ENCODE measurements at places on chromosomes 4 and X.

GRCh38 chr4:66376921-66377320 lies 706.6 kb upstream of the EPHA5 start:
- DNase-seq = no peak

GRCh38 chrX:42219231-42219630 lies 295.9 kb upstream of the CASK start:
- DNase-seq = no peak

DNA sequence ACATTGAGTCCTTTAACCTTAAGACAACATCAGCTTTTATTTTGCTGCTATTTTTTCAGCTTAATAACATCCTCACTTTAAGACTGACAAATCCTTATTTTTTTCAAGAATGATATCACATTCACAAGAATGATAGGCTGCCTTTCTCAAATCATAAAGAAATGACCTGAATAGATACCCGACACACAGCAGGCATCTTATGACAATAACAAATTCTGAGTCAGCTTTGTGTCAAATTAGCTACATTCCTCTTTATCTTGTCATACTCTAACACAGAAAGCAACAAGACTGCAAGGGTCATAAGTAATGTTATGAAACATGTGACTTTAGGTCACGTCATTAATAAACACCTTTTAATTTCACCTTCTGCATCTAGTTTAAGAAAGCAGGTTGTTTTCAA lies 2387.6 kb downstream of the PCDH7 start:
- no peak for DNase-seq

DNA sequence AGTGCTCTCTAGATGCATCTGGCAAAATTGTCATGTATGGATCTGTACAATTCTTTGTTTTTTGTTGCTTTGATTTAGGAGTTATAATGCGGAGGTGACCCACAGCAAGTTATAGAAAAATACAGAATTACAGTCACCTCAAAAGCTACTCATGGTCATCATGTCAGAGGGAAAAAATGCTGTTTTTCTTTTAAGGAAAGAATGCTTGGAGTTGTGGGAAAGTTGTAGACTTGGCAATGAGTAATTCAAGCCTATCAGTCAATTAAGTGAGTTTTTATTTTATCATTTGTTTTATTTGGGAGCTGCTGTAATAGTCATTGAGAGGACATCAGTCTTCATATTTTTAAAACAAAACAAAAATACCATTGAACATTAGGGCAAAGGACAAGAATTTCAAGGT lies 16.4 kb downstream of the FHL1 start:
- DNase-seq = no peak

DNA sequence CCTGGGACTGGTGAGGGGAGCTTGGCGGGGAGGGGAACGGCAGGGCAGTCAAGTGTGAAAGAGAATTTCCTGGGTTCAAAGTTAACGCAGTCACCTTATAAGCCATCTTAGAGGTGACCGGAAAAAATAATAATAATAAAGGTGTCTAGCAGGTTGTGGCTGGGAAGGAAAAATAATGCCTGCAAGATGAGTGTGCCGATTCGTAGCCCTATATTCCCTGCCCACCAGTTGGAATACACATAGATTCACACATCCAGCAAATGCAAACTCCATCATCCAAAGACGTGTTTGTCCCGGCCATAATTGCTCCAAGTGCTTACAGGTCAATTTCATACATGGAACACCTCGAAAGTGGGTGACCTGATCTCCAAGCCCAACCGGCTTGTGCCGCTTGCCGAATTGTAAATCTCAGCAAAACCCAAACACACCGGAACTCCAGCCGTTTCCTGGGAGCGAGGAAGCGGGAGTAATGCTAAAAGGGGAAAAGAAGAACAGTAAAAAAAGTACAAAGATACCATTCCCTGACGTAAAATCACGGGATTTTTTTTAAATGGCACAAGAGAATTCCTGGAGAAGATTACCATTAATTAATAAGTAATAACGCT lies 1.3 kb upstream of the FAT1 start:
- no peak for DNase-seq

DNA sequence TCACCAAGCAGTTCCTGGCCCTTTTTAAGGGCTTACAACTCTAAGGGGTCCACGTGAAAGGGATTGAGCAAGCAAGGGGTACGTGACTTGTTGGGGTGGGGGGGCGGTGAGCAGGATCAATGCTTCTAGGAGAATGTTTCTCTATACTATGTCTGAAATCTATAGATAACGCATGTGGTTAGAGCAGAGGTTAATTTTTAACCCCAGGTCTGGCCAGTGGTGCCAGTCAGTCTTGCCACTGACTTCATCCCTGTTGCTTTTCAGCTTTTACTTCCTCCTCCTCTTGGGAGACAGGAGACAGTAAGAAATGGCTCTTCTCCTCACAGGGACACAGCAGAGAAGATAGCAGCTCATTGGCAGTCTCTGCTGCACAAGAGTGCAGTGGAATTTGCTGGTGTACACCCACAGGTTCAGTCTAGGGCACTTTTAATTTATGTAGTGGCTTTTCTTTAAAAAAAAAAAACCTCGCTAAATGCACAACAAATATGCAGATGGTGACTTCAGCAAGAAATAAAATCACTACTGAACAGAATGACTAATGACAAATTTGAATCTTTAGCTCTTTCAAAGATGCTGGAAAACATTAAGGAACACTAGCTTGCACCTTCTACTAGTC lies 190.5 kb downstream of the CCNG2 start:
- no peak for DNase-seq

DNA sequence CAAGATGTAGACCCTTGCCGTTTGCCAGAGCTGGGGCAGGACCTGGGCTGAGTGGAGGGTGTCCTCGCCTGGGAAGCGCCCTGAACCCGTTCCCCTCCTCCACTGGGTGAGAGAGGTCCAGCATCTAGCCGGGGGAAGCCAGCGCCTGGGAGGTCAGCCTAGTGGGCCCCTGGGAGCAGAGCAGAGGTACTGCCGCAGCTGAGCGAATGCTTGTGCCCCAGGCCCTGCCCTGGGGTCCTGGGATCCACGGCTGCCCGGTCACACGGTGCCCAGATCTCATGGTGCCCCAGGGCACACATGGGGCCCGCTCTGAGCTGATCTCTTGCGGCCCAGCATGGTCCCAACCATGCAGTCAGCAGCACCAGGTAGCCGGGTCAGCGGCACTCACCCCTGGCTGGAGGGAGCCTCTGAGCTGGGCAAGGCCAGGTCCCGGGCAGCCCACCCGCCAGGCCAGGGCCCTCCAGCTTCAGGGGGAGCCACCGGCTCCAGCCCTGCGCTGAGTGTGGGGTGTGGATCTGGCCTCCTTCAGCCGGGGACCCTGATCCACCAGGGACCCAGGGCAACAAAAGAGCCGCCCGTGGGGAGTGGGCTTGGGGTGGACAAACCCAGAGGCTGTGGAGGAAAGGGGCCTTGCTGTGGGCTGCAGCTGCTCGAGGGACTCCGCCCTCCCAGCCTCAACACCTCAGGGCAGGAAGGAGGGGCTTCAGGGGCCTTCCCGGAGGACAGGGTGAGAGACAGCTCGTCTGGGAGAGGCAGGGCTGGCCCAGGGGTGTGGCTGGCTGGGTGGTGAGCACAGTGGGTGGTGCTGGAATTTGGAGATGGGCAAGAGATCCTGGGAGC lies 4.1 kb upstream of the CPLX1 start:
- DNase-seq = no peak

GRCh38 chrX:103488332-103488731 lies 31.0 kb downstream of the RAB40A start:
- no peak for DNase-seq

- no peak for DNase-seq
These were observed 282.2 kb upstream of the SLIT2 start for GRCh38 chr4:19969492-19969891.

GRCh38 chr4:3317011-3317655 lies 24.3 kb downstream of the RGS12 start:
- no peak for DNase-seq

- DNase-seq = no peak
These were observed 44.1 kb upstream of the SEC24B start for GRCh38 chr4:109389369-109390114.

GRCh38 chrX:100447655-100448397 lies 37.8 kb upstream of the PCDH19 start:
- no peak for DNase-seq

- DNase-seq = no peak
These were observed 32.9 kb upstream of the STX18 start for GRCh38 chr4:4574792-4575191.

DNA sequence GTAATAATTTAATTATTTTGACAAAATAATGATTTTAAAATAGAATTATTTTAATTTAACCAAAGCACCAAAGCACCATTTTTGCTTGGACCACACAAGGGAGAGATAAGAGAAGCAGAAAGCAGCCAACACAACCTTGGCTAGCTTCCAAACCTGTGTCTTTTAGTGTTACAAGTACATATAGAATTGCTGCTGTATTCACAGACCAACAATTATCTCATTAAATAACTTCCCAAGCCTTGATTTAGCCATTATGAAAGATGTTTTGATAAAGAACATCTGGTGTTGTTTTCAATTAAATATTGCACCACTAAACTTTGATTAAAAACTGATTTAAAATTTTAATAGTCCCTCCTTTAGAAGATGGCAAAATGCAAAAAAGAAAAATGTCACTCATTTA lies 14.0 kb upstream of the IGFBP7 start:
- DNase-seq = no peak

GRCh38 chr4:176920694-176921093 lies 128.0 kb upstream of the VEGFC start:
- no peak for DNase-seq

DNA sequence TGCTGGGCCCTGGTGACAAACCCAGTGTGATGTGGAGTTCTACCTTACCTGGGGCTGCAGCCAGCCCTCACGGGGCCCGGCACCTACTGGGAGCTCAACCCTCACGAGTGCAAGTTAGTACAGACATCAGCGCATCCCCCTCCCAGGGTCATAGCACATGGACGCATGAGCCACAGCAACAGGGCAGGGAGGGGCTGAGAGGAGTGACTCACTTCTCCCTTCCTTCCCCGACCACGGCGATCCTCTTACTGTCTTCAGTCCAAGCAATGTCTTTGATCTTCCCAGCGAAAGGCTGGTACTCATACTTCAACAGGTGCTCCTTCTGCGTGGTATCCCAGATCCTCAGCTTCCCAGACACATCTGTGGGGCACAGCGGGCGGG lies 17.8 kb downstream of the WDR1 start:
- peak; percentile 39 for DNase-seq

DNA sequence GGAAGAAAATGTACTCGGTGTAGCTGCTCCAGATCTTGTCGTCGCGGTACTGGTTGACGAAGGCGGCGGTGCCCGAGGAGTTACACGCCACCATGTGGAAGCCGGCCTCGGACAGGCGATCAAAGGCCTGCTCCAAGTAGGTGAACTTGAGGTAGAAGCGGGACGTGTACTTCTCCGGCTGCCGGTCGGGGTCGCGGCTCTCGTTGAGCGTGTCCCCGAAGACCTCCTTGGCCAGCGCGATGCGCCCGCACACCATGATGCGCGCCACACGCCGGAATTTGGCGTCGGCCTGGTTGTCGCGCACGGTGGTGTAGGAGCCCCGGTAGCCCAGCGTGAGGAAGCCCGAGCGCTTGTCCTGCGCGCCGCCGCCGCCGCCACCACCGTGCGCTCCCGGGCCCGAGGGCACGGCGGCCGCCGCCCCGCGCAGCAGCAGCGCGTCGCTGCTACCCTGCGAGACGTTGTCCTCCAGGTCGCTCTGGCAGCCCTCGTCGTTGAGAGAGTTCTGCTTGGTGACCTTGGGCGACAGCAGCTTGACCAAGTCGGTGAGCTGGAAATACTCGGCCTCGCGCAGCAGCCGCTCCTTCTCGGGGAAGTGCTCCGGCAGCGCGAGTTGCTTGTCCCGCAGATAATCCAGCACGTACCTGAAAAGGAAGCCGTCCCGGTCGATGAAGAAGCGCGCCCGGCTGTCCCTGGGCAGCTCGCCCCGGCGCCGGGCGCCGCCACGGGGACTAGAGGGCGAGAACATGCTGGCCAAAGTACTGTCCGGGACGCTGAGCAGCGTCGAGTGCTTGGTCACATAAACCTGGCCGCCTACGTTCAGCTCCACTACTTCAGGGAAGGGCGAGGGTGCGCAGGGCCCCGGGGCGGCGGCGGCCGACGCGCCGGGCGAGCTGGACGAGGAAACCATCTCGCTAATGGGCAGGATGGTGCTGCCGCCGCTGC lies 775 bp downstream of the KCTD8 start:
- no peak for DNase-seq

DNA sequence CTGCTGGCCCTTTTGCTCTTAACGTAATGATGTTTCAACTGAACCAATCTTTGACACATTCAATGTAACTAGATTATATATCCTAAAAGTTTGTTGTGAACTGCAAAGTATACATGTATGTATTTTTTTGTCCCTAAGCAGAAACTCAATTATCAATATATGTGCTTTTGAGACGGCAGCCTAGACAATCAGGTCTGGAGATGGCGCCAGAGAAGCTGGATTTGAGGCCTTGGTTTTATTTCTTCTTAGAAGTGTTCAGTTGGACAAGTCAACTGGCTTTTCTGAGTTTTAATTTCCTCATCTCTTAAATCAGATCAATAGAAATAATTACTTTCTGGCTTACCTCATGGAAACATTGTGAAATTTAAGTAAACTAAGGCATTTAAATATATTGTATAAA lies 62.5 kb downstream of the DCAF8L1 start:
- no peak for DNase-seq

DNA sequence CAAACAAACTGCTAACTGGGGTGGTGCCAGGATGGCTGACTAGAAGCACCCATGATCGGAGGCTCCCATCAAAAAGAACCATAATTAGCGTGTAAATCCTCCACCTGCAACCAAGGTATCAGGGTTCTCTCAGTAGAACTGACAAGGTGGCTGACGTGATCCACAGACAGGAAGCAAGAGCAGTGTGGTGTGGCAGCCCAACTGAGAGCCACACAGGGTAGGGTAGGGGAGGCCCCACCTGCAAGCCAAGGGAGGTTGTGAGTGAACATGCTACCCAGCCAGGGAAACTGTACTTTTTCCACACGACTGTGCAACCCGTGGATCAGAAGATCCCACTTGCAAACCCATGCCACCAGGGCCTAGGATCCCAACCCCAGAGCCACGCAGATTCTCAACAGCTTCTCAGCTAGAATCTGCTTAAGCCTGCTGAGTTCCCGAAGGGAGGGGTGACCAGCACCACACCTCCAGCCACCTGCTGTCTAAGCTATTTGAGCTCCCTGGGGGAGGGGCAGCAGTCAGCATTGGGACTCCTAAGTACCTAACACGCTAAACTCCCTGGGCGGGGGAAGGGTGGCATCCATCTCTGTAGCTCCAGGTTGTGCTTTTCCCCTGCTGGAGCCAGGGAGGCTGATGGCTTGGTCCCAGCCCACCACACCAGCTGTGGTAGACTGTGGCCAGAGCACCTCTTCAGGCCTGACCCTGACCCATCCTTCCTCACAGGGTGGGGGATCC lies 425.1 kb downstream of the GPM6A start:
- no peak for DNase-seq

DNA sequence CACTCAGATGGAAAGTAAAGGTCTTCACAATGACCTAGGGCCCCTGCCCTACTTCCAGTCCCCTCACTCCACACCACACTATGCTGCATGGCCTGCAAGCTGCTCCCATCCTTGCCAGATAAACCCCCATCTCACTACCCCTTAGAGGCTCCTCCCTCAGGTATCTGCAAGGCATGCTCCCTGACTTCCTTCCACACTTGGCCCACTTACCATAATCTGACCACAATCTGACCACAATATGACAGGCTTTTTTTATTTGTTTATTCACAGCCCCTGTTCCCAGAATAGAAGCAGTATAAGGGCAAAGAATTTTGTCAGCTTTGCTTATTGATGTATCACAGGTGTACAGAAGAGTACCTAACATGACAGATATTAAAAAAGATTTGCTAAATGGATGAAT lies 124.7 kb downstream of the CAMK2D start:
- DNase-seq = peak; percentile 4
